Tibial nerve (tissue), 4 donors: ENCODE measurements at places on chromosomes 13 and 19. TPM values are rescaled to one million over a fixed set of nuclear protein-coding genes. Genes with fewer than 3 reads are reported as not detected.
A peak's percentile ranks its signal among the peaks of the same experiment; 100 is the strongest.

MCF2L gene
- 30.1 TPM for total RNA-seq

GRCh38 chr19:1575323-1576241 lies 7.5 kb upstream of the MEX3D start:
- no peak for DNase-seq

DNA sequence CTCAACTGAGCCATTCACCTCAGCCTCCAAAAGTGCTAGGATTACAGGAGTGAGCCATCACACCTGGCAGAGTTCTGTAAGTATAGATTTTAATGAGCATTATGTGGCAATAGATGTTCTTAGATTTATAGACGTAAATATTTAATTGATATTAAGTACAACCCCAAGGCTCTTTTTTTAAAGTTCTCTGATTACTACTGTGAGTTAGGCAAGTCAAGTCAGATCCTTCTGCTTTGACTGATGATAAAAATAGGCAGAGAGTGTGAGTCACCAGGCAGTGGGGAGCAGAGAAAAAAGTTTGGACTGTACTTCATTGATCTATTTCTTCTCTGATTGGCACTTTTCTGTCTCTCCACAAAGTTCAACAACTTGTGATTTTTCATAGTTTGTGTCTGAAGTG lies 1379.9 kb downstream of the UQCRFS1 start:
- no peak for DNase-seq

DNA sequence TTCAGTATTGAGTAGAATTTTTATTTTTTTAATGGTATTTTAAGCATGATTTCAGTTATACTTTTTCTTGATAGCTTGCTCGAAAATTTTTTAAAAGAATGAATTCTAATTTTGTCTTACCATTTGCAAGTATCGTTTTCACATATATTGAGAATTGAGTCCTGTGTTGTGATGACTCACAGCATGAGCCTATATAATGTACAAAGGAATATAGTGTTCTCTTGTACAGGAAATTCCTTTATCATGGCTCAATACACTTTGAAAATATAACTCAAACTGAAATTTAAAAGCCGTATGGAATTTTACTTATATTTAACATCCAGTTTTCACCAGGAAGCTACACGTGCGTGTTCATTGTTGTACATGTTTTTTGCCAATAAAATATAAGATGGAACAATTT lies 161.1 kb upstream of the TMTC4 start:
- no peak for DNase-seq

- no peak for DNase-seq
Measured at GRCh38 chr13:30807392-30807791, 72.0 kb downstream of the ALOX5AP start.

DNA sequence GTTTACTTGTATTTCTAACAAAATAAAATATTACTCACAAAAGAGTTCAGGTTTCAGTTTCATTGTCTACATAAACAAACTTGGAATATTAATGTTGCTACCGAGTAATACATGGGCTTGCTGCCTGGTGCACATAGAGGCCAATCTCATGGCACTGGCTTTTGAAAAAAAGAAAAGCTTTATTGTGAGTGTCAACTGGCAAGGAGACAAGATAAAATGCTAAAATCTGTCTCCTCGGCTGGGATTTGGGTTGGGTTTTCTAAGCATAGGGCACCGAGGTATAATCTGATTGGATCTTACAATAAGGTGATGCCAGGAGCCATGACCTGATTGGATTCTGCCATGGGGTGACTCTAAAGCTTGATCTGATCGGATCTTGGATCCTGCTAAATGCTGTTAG lies 1519.9 kb upstream of the MIR17HG start:
- DNase-seq = no peak

DNA sequence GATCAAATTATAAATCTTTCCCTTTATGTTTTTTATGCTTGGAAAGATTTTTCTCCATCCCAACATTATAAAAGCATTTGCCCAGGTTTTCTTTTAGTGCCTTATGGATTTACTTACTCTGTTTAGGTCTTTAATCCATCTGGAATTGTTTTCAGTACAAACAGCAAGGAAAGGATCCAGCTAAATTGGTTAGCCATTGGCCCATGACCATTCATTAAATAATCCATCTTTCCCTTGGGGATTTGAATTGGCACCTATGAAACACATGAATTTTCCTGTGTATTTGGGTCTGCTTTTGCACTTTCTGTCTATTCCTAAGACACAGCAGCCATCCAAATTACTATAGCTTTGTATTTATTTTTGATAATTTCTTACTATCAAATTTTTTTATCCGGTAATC lies 28.8 kb upstream of the SHKBP1 start:
- no peak for DNase-seq

DNA sequence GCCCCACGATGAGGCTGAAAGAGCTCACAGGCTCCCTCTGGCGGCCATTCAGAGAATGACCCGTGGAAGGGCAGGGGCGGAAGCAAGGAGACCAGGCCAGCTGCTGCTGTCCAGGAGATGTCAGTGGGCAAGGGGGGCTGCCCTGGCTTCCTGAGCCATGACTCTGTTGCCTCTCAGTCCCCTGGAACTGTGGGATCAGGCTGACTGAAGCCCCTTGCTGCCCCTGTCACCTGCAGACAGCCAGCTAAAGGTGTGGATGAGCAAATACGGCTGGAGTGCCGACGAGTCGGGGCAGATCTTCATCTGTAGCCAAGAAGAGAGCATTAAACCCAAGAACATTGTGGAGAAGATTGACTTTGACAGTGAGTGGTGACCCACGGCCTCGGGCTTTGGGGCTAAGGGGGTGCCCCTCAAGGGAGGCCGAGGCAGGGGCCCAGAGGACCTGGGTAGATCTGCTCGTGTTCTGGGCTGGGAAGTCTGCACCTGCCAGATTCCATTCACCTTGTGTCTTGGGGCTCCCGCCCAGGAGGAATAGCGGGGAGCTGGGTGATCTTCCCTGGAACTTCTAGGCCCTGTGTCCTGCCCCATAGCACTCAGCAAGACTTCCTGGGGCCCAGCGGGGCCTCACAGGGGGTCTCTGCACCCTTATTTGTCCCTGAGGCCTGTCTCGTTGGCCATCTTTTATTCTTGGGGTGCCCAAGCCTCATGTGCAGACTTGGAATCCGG lies 12.5 kb upstream of the ACTN4 start:
- DNase-seq = peak; percentile 43
